ENCODE measurements at places on chromosomes 6 and 20.

DNA sequence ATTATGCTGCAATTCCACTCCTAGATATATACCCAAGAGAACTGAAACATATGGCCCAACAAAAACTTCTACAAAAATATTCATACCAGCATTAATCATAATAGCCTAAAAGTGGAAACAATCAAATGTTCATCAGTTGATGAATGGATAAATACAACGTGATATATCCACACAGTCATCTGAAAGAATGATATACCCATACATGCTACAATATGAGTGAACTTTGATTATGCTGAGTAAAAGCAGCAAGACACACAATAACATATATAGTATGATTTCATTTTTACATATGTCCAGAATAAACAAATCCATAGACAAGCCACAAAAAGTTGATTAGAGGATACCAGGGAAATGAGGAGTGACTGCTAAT is 30.7 kb downstream of the CDK19 start:
- no peak for DNase-seq

- DNase-seq: no peak
These were observed 47.4 kb downstream of the MAP7 start for GRCh38 chr6:136502786-136503185.

DNA sequence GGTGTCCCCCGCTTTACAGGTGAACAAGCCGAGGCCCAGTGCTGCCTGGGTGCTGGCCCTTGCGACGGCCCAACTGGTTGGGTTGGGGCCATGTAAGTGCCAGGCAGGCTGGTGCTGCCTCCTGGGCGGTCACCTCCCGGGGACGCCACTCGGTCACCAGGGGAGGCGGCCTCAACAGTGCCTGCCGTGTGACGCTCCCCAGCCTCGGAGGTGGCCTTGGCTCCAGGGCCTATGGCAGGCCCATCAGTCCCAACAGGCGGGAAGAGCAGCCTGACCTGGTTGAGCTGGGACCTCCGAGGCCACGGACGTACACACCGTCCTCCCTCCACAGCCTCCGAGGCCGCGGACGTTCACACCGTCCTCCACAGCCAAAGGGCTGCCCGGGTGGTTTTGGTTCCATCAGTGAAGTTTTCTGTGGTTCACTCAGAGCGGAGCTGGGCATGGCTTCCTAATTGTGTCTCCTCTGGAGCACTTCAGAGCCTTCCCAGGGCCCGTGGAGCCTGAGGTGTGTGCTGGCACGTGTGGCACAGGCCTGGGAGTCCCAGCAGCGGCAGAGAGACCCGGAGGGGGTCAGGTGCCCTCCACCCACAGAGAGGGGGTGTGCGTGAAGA is 19.3 kb upstream of the SLCO4A1 start:
- no peak for DNase-seq

- no peak for DNase-seq
These were observed 105.3 kb upstream of the TAB2 start for GRCh38 chr6:149212206-149212605.

GRCh38 chr6:139256087-139256486 is 35.7 kb downstream of the TXLNB start:
- DNase-seq: no peak

GRCh38 chr6:79586548-79586947 is 44.6 kb upstream of the SH3BGRL2 start:
- DNase-seq: no peak

- DNase-seq: no peak
These were observed 57.0 kb downstream of the KIF13A start for GRCh38 chr6:17930321-17930993.

DNA sequence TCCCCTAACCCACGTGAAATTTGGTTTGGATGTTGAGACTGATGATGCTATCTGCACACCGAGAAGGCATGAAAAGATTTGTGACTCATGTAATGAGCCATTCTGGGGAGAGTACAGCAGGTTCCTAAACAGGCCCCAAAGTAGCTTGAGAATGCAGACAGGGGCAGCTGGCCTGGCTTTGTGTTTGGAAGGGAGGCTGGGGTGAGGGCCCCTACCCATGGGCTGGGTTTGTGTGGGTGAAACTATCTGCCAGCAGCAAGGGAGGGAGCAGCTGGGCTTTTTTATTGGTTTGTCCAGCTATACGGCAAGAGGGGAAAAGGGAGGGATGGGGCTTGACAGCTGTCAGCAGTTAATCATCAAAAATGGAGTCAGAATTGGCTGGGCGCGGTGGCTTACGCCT is 87.0 kb upstream of the RNF24 start:
- DNase-seq: no peak

- DNase-seq: no peak
These were observed 33.2 kb upstream of the IGF2R start for GRCh38 chr6:159935633-159936032.

DNA sequence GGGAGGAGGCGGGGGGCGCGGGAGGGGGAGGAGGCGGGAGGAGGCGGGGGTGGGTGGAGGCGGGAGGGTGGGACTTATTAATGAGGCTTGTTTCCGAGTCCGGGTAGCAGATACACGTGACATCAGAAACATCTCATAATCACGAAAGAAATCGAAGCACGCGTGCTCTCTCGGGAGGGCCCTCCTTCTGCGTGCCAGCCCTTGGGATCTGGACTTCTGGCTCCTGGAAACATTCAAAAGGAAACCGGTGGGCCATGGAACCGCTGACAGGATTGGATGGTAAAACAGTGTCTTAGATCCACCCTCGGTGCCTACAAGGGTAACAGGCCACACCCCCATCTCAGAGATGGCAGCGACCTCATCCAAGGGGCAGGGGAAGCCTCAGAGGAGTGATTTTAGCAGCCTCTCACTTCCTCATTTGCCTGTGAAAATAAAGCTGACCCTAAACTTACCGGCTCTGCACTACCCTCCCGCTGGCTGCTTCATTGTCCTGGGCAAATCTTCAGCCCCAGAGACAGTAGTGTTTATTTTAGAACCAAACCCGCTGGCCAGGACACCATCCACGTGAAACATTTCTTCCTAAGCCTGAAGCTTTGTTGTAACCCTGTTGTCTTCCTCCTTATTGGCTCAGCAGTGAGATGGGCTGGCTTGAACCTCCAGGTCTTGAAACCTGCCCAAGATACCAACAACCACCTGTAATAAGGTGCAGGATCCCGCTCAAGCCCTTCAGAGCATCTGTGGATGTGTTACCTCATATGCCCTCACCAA is 97.5 kb downstream of the PSMG4 start:
- no peak for DNase-seq

DNA sequence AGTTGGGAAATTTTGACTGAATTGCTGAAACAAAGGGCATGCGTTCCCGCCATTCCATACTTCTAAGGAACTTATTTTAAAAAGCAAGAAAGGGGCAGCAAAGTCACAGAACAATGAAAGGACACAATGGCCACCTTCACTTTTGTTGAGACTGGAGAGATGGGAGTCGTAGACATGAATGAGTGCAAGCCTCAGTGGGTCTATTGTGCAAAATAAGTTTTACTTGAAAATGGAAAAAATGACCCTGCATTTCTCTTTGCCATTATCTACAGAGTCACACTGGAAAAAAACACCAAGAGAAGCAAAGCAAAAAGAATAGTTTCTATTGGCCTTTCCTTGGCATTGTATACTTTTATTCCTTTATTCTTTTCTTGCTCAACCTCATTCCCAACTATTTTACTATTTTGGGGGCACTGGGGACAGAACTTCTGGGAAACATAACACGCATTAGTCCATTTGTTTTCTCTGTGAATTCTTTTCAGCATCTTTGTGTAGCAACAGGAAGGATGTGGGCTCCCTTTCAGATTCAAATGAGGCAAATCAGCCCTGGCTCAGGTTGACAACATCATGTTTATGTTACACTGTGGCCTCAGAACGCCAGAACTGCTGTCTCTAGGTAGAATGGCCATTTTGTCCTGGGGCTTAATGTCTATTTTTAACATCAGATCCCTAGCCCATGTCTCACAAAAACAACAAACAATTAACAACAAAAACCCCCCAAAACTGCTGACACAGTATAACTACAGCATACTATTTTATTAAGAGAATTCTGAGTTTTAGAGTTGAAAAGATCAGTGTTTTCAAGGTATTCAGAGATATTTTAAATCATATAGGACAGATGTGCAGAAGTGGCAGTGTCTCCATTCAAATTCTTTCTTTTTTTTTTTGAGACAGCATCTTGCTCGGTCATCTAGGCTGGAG is 122.2 kb downstream of the FYN start:
- DNase-seq: no peak

DNA sequence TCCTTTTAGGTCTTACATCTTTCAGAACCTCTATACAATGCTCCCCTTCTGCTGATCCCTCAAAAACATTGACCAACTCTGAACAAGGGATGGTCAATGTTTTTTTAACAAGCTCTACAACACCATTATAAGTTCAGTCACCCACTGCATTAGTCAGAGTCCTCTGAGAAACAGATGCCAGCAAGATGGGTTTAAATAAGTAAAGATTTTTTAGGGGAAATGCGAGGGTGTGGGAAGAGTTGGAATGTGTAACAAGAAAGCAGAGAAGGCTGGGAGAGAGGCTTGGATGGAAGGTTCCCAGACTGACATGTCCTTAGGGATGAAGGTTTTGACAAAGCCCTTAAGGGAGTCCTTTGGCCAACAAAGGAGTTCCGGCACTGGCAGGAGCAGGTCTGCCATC is 478.3 kb downstream of the FRK start:
- DNase-seq: no peak

DNA sequence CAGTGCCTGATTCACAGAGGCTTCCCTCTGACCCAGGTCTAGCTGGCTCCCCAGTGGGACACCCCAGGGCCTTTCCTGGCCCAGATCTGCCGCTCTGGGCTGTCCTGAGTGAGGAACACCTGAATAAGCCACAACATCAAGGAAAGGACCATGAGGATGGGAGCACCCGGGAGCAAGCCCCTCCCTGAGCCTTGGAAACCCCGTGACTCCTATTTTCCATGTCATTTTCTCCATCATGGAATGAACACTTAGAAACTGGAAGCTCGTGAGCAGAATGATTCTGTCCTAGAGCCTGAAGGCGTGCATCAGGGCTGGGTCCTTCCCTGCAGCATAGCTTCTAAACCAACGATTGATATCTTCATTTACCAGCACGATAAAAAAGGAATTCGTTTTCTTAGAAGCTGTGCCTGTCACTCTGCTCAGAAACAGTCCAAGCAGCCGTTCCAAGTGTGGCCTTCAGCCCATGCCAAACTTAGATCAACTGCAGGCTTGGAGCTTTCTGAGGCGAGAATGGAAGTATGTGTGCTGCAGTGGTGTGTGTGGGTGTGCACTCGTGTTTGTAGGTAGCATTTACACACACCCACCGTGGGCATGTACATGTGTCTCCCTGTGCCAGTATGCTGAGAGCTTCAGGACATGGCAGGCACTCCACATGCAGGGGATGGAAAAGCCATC is 83.2 kb upstream of the FOXC1 start:
- no peak for DNase-seq

GRCh38 chr6:3542032-3542640 is 85.3 kb upstream of the SLC22A23 start:
- no peak for DNase-seq

GRCh38 chr6:53924277-53924676 is 129.5 kb downstream of the LRRC1 start:
- DNase-seq: no peak

DNA sequence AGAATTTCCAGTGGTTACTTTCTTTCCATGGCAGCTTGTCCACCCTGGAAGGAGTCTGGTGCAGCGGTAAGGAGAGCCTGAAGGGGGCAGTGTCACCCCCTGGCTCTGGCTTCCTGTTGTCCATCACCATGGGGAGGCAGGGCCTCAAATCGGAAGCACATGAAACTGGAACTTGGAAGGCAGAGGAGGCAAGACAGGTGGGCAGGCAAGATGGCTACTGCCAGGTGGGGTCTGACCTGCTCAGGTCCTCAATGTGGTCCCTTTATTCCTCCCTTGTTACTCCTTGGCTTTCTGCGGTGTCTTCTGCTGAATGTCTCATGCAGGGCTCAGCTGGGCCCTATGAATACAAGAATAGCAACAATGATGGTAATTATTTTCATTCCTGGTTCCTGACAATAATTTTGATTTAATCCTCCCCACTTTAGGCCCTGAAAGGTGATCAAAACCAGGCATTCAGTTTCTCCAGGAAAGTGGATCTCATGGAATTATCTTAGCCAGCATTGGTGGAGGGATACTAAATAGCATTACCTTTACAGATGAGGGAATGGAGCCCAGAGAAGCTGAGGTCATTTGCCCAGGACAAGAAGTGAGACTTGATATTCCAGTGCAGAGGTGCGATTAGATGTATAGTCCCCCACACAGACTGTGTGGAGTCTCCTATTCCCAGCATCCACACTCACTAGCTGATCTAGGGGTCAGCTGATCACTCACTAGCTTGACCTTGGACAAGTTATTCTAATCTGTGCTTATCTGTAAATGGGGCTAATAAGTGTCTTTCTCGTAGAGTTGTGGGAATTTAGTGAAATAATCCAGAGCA is 17.6 kb upstream of the SNAI1 start:
- no peak for DNase-seq

- DNase-seq: no peak
These were observed 8.2 kb downstream of the LY86 start for GRCh38 chr6:6596529-6597328.

DNA sequence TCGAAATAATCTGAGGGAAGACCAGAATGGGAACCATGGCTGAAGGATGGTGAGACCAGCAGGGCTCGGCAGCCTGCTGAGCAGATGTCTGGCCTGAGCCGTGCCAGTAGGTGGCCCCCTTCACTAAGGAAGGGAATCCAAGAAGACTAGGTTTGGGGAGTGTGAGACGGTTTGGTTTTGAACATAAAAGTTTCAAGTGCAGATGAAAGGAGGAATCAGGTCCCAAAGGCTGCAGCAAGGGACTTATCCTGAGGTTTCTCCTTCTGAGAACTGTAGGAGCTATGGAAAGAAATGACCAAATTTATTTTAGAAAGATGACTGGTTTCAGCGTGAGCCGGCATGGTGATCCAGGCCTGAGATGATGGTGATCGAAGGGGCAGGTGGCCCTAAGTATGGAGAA is 4.6 kb upstream of the OSER1 start:
- DNase-seq: peak; percentile 15

Measured in cerebellar nuclear complex (tissue), 1 donor.